ENCODE measurements at places on chromosomes 7 and 10. TPM values are rescaled to one million over a fixed set of nuclear protein-coding genes. Genes with fewer than 3 reads are reported as not detected.

DNA sequence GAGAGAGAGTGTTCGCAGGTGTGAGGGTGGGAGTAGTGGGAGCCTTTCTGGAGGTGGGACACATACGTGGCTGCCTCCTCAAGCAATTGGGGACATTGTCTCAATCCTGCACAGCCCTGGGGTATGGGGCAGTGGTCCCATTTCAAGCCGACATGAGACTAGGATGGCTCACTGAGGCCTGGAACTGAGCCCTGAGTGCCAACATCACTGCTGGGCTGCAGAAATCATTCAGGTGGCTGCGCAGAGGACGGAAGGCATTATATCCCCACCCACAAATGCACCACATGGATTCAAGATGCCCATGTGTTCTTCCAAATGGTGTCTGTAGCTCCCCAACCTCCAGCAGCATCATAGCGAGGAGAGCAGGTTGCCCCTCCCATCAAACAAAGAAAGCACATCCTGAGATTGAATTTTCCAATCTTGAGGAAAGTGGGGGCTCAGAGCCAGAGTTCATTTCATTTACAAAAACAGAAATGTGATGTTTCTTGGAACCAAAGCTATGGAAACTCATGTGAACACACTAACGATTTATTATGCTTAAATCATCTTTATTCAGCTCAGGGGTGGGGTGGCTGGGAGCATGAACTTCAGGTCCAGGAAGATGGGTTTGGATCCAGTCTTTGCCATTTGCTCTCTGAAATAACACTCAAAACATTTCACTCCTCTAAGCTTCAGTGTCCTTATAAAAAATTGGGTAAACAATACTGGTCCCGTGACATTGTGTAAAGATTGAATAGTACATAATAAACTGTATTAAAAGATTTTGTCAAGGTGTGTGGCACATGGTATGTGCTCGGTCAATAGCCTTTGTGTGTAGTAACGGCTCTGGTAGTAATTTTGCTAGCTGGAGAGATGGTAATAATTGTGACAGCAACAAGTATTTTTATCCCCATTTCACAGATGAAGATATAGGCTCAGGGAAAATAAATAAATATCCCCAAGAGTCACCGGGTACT is 4.6 kb downstream of the SFTPA2 start:
- peak; percentile 34 for DNase-seq

- no peak for DNase-seq
These were observed 108.0 kb upstream of the EFCAB10 start for GRCh38 chr7:105689067-105689819.

Gene ZC3HAV1L
- 16.2 TPM for polyA plus RNA-seq

Gene CFAP70
- 1.9 TPM for polyA plus RNA-seq

GRCh38 chr7:119957335-119957734 is 315.6 kb upstream of the KCND2 start:
- no peak for DNase-seq

DNA sequence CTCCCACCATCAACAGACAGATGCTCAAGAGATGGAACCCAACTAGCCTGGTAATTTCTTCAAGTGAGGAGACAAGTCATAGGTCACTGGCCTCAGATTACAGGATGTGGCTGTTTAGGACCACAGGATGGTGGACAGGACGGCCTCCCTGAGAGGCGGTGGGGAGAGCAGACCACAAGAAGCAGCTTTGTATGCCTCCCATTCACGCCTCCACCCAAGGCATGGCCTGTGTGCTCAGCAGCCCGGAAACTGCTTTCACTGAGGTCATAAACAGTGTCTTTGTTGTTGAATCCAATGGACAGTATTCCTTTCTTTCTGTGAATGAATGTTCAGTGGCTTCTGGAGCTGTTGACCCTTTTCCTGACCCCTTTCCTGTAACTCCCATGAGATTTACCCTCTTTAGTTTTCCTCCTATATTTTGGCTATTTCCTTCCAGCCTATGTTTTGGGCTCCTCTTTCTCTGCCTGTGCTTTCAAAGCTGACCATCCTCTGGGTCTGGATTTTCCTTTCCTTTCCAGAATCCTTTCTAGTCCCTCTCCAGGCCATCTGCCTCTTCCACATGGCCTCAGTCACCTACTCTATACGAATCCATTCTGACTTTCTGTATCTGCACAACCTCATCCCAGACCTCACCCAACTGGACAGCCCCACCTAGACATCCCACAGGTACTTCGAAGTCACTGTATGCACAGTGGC is 32.4 kb upstream of the INPP5F start:
- DNase-seq = no peak

Gene PON3
- 5.6 TPM for polyA plus RNA-seq

Gene SAP25
- polyA plus RNA-seq = 3.5 TPM

DNA sequence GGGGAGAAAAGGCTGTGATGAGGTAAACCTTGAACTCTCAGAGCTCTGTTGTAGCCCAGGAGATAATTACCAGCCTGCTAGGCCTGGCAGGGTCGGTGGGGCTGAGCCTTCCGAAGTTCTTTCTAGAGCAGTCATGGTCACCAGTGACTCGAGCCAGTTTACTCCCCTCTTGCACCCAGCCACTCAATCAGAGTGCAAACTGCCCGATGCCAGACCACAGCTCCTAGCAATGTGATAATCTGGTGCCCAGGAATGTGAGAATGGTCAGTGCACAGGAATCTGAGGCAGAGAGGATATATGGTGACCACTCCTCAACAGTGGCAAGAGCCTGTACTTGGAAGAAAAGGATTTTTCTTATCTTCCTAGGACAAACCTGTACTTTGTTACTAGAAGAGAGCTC is 46.4 kb upstream of the KMT2E start:
- DNase-seq = no peak

DNA sequence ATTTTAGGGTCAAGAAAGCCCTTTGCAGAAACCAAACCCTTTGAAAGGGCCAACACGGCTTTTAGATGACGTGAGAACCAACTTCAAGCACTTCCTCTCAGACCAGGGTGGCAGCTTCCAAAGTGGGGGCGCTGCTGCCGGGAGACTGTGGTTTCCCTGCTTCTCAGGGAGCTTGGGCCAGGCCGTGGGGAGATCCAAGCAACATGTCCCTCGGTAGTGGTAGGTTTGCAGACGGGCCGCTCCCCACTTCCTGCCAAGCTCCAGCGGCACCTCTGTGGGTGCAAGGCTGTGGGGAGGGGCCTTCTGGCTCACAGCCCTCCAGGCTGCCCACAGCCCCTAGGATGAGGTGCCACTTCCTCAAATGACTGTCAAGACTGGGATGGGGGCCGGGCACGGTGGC is 132.4 kb downstream of the FAM53B start:
- no peak for DNase-seq

- no peak for DNase-seq
These were observed 42.2 kb upstream of the NEUROD6 start for GRCh38 chr7:31382722-31383121.

- no peak for DNase-seq
These were observed 388.9 kb downstream of the HPSE2 start for GRCh38 chr10:98846787-98847186.

- DNase-seq = no peak
These were observed 155.5 kb downstream of the SVIL start for GRCh38 chr10:29479081-29479925.

- DNase-seq = no peak
These were observed 23.5 kb downstream of the SGCE start for GRCh38 chr7:94632338-94633013.

- DNase-seq = peak; percentile 72
These were observed 61.4 kb upstream of the GPR158 start for GRCh38 chr10:25113191-25114035.

GRCh38 chr10:24951201-24952142 is 934 bp downstream of the PRTFDC1 start:
- no peak for DNase-seq

GRCh38 chr10:71675295-71675970 is 44.1 kb downstream of the C10orf105 start:
- no peak for DNase-seq

- DNase-seq = no peak
These were observed 23.3 kb downstream of the CD36 start for GRCh38 chr7:80661729-80662128.

Gene PSD
- polyA plus RNA-seq = 4.9 TPM

Gene AKR1C4
- polyA plus RNA-seq = not detected

DNA sequence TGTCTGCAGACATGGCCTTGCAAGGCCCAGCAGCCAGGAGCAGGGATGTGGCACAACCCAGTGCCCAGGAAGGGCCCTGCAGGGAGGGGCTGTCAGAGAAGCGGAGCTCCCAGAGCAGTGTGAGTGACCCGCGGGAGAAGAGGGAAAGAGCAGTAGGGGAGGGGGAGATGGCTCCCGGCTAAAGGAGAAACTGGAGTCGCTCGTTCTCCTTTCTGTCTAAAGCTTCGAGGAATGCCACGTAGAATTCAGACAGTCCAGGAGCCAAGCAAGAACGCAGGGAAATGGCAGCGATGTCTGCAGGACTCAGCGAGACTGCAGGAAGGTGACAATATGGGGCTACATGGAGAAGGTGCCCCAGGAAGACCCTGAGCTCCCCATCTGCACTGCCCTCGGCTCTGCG is 22.4 kb upstream of the HABP2 start:
- DNase-seq = no peak

- DNase-seq = no peak
These were observed 4.5 kb downstream of the NDUFA5 start for GRCh38 chr7:123553159-123553558.

Gene TRPV5
- 0.09 TPM for polyA plus RNA-seq

Gene WDFY4
- polyA plus RNA-seq = 3.9 TPM

Gene PYROXD2
- 27.4 TPM for polyA plus RNA-seq

GRCh38 chr10:104128214-104128613 is 6.2 kb downstream of the SFR1 start:
- no peak for DNase-seq

Gene MIOS
- polyA plus RNA-seq = 29.9 TPM

Gene GFRA1
- polyA plus RNA-seq = 33.4 TPM

DNA sequence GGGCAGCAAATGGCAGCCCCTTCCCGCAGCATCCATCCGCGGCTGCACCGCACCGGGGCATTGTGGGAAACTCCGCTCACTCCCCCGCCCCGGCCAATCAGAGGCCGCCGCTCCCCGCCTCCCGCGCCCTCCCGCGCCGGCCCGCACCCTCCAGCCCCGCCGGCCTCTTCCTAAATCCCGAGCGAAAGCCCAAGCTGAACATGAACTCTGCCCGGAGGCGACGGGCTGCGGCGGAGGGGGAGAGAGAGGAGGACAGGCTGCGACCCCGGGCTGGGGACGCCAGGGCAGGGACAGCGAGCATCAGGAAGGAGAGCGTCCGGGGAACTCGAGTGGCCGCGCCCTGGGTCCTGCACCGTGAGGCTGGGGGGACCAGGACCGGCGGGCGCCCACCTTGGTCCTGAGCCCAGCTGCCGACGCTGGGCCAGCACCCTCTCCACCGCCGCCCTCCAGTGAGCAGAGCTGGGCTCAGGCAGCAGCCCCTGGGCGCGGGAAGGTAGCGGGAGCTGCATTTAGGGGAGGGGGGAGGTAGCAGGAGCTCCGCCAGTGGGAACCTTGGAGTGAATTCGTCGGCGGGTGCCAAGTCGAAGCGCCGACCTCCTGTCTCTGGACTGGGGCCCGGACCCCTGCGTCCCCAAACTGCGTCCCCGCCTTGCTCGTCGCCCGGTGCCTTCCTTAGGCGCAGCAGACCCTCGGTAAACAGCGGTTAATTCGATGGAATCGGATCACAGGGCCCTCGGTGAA is at the start of gene DGKI:
TSS of gene DGKI (minus strand) at position 148 of the 741 bp plus-strand sequence.
- no peak for DNase-seq

- no peak for DNase-seq
These were observed 18.3 kb upstream of the MKI67 start for GRCh38 chr10:128144547-128144946.

GRCh38 chr7:35032166-35032565 is 5.1 kb downstream of the DPY19L1 start:
- no peak for DNase-seq

DNA sequence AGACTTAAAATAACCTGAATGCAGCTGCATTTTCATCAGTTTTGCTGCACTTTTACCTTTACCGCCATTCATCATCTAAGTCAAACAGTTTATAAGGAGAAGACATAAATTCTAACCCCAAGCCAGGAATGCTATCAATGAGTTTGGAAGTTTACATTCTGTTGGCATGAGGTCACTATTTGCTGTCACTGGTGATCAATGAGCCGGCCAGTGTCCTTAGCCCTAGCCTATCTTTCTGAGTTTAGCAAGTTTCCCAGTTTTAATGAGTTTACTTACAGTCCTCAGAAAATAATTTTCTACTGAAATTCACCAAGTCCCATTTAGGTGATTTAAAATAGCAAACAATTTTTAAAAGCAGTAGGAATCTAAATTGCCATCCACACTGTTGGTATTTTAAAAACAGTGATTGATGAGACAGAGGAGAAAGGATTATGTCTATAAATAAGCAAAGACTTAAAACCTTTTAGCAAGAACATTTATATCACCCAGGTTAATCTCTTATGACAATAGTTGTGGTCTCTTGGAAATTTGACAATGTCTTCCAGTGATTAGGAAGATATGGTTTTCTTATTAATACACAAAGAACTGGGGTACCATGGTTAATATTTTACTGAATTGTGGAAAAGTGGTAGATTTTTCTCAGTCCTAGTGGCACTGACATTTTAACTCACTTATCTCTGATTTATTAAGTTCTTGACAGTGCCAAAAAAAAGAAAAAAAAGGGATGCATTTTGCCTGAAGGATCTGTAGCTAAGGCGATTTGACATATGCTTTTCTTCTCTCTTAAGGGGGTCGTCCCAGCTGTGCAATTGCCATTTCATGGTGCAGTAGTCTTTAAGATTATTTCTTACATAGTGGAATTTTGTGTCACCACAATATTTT is 443.4 kb upstream of the ANKRD30A start:
- no peak for DNase-seq

Gene OR2A42
- 0.53 TPM for polyA plus RNA-seq

Gene CWF19L1
- polyA plus RNA-seq = 23.4 TPM

GRCh38 chr10:117656385-117657367 is 114.1 kb downstream of the EMX2 start:
- DNase-seq = no peak

Gene SRRM3
- polyA plus RNA-seq = 0.62 TPM

Gene ELAPOR2
- polyA plus RNA-seq = 6.4 TPM

DNA sequence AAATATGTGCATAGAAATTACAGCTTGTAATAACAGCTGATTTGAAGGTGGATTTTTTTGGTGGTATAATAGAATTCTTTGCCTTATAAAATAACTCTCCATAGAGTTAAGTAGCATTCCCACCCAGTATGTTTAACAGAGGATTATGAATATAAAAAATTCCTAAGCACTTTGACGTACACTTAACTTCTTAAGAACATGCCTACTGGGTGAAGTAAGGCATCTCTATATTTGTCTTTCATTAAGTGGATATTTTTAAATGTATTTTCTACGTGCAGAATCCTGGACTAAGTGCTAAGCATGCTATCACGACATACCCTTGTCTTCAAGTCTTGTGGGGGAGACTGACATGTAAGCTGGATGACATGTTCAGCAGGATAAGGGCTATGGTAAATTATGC is 217.7 kb upstream of the BMPER start:
- DNase-seq = no peak

Gene BAMBI
- 1.8 TPM for polyA plus RNA-seq

Gene KIFBP
- polyA plus RNA-seq = 23.9 TPM

All from hindlimb muscle (tissue), 1 donor.